ENCODE measurements at places on chromosomes 1 and 21. TPM values are rescaled to one million over a fixed set of nuclear protein-coding genes. Genes with fewer than 3 reads are reported as not detected.

TMEM69 gene
- 20.7 TPM for total RNA-seq

HLX gene
- total RNA-seq: 13.2 TPM

TIE1 gene
- 472 TPM for total RNA-seq

UQCRHL gene
- 2.3 TPM for total RNA-seq

LIN28A gene
- total RNA-seq: not detected

QSOX1 gene
- total RNA-seq: 133 TPM

ARHGEF2 gene
- 127 TPM for total RNA-seq

CD48 gene
- total RNA-seq: not detected

SPOCD1 gene
- total RNA-seq: 57.9 TPM

SYCP1 gene
- total RNA-seq: not detected

CD1E gene
- total RNA-seq: not detected

SPATA45 gene
- total RNA-seq: not detected

NCSTN gene
- total RNA-seq: 87.2 TPM

KRTAP19-1 gene
- total RNA-seq: not detected

LMOD1 gene
- total RNA-seq: not detected

RHBDL2 gene
- 0.22 TPM for total RNA-seq

FAM72A gene
- 5.3 TPM for total RNA-seq

SAMSN1 gene
- 3.6 TPM for total RNA-seq

OR2T35 gene
- total RNA-seq: not detected

SPATA17 gene
- total RNA-seq: not detected

CDC42BPA gene
- total RNA-seq: 129 TPM

FLG2 gene
- total RNA-seq: not detected

AADACL3 gene
- not detected for total RNA-seq

TPTE gene
- not detected for total RNA-seq

CRYBG2 gene
- not detected for total RNA-seq

LCE2A gene
- not detected for total RNA-seq

OLFML2B gene
- 0.40 TPM for total RNA-seq

TMOD4 gene
- not detected for total RNA-seq

METTL13 gene
- 25.6 TPM for total RNA-seq

HFM1 gene
- total RNA-seq: 0.40 TPM

TP73 gene
- total RNA-seq: 0.13 TPM

PTGER3 gene
- total RNA-seq: 0.07 TPM

IGSF5 gene
- not detected for total RNA-seq

C1orf87 gene
- total RNA-seq: not detected

EFNA3 gene
- 1.9 TPM for total RNA-seq

Data from thoracic aorta endothelial cell (primary cell).